ENCODE measurements at places on chromosomes 2 and 18. TPM values are rescaled to one million over a fixed set of nuclear protein-coding genes. Genes with fewer than 3 reads are reported as not detected.

Gene ANKRD62
- total RNA-seq: not detected

Gene ITM2C
- total RNA-seq: 15.6 TPM

Gene PLCL1
- 10.7 TPM for total RNA-seq

Gene GREB1L
- total RNA-seq: under 0.01 TPM

Gene SERPINB10
- total RNA-seq: 0.32 TPM

Gene POTEI
- total RNA-seq: under 0.01 TPM

Gene CYP27A1
- total RNA-seq: 18.2 TPM

Gene FNDC4
- 19.5 TPM for total RNA-seq

Gene CCDC148
- total RNA-seq: under 0.01 TPM

Gene FHOD3
- 0.32 TPM for total RNA-seq

Gene SGPP2
- not detected for total RNA-seq

Gene KCNIP3
- total RNA-seq: 0.97 TPM

Gene FANCL
- 19.2 TPM for total RNA-seq

Gene WDR43
- 109 TPM for total RNA-seq

Gene MALT1
- total RNA-seq: 10.9 TPM

Gene UGT1A8
- total RNA-seq: not detected

Gene GKN1
- not detected for total RNA-seq

Gene RTKN
- total RNA-seq: 10.3 TPM

Gene EFEMP1
- total RNA-seq: 3,226 TPM

Gene GCA
- total RNA-seq: 37.4 TPM

Gene ATP8B1
- total RNA-seq: 58.8 TPM

All from epithelial cell of umbilical artery (primary cell).